A549 treated with DMSO at 1 μM for 4 hours (cell line): ENCODE measurements at places on chromosomes 13 and 19. TPM values are rescaled to one million over a fixed set of nuclear protein-coding genes. Genes with fewer than 3 reads are reported as not detected.

OR10H1 gene
- not detected in 5 replicates for total RNA-seq

WIZ gene
- total RNA-seq, result 15.5 to 24.5 TPM (median 22.0 TPM) in 5 replicates

FCHO1 gene
- 16.5 to 22.2 TPM (median 19.9 TPM) in 5 replicates for total RNA-seq

ZNF256 gene
- 1.1 to 1.4 TPM (median 1.2 TPM) in 5 replicates for total RNA-seq

TEAD2 gene
- total RNA-seq, result 14.1 to 23.1 TPM (median 18.6 TPM) in 5 replicates

FOXO1 gene
- total RNA-seq, result 2.7 to 4.4 TPM (median 3.6 TPM) in 5 replicates

LIM2 gene
- not detected in 5 replicates for total RNA-seq

ZNF418 gene
- total RNA-seq, result 1.0 to 1.7 TPM (median 1.3 TPM) in 5 replicates

ZNF554 gene
- 0.55 to 1.1 TPM (median 1.0 TPM) in 5 replicates for total RNA-seq

ZNF570 gene
- 2.6 to 4.2 TPM (median 4.0 TPM) in 5 replicates for total RNA-seq

S1PR5 gene
- 2.1 to 2.9 TPM (median 2.6 TPM) in 5 replicates for total RNA-seq

ASF1B gene
- 30.6 to 36.4 TPM (median 33.9 TPM) in 5 replicates for total RNA-seq

TTYH1 gene
- total RNA-seq, result 0.14 to 0.34 TPM (median 0.25 TPM) in 4 of 5 replicates, not detected in the other

ZNF578 gene
- total RNA-seq, result not detected in 5 replicates

OR7A5 gene
- not detected in 5 replicates for total RNA-seq

IZUMO2 gene
- total RNA-seq, result not detected in 5 replicates

MYH14 gene
- 5.5 to 7.0 TPM (median 6.6 TPM) in 5 replicates for total RNA-seq

RAP2A gene
- 4.6 to 7.4 TPM (median 7.0 TPM) in 5 replicates for total RNA-seq

PLPPR3 gene
- 1.9 to 4.8 TPM (median 3.8 TPM) in 5 replicates for total RNA-seq

LRRC25 gene
- not detected in 5 replicates for total RNA-seq

DLL3 gene
- 4.9 to 10.9 TPM (median 10.4 TPM) in 5 replicates for total RNA-seq

CGB8 gene
- 3.5 to 6.0 TPM (median 4.8 TPM) in 5 replicates for total RNA-seq

LRRC8E gene
- 6.1 to 8.9 TPM (median 7.1 TPM) in 5 replicates for total RNA-seq

ECSIT gene
- total RNA-seq, result 30.1 to 36.2 TPM (median 32.5 TPM) in 5 replicates

SAE1 gene
- 206 to 234 TPM (median 212 TPM) in 5 replicates for total RNA-seq

CRB3 gene
- 3.0 to 6.0 TPM (median 4.7 TPM) in 5 replicates for total RNA-seq

PABPC3 gene
- total RNA-seq, result 0.16 to 0.20 TPM (median 0.19 TPM) in 5 replicates

REEP6 gene
- total RNA-seq, result 3.7 to 5.9 TPM (median 4.9 TPM) in 5 replicates

KLK13 gene
- total RNA-seq, result 0.14 to 0.37 TPM in 2 of 5 replicates, not detected in the others

FGF9 gene
- not detected in 5 replicates for total RNA-seq

CYP4F2 gene
- total RNA-seq, result 0.07 to 0.20 TPM (median 0.11 TPM) in 4 of 5 replicates, not detected in the other

FAM83E gene
- 0.14 to 0.40 TPM (median 0.22 TPM) in 4 of 5 replicates, not detected in the other for total RNA-seq

KLF1 gene
- total RNA-seq, result 0.06 TPM in 1 of 5 replicates, not detected in the others

EFNA2 gene
- total RNA-seq, result 1.1 to 2.1 TPM (median 1.4 TPM) in 5 replicates

ZIC5 gene
- total RNA-seq, result 3.6 to 4.6 TPM (median 3.9 TPM) in 5 replicates

FBXO17 gene
- total RNA-seq, result 73.0 to 93.5 TPM (median 86.8 TPM) in 5 replicates

SYCN gene
- not detected in 5 replicates for total RNA-seq

PSG3 gene
- total RNA-seq, result 0.11 to 0.18 TPM (median 0.14 TPM) in 4 of 5 replicates, not detected in the other

ZNF534 gene
- not detected in 5 replicates for total RNA-seq

KLK12 gene
- total RNA-seq, result not detected in 5 replicates

CEACAM19 gene
- total RNA-seq, result 9.3 to 13.6 TPM (median 9.5 TPM) in 5 replicates

CCDC97 gene
- 33.4 to 46.6 TPM (median 39.1 TPM) in 5 replicates for total RNA-seq

KIR2DL3 gene
- not detected in 5 replicates for total RNA-seq

ZNF540 gene
- 0.07 TPM in 2 of 5 replicates, not detected in the others for total RNA-seq

KLK3 gene
- total RNA-seq, result not detected in 5 replicates

EID2B gene
- total RNA-seq, result 6.4 to 12.9 TPM (median 7.5 TPM) in 5 replicates

LILRB5 gene
- 0.02 TPM in 1 of 5 replicates, not detected in the others for total RNA-seq

GNG7 gene
- 0.02 to 0.09 TPM (median 0.07 TPM) in 4 of 5 replicates, not detected in the other for total RNA-seq

ZNF90 gene
- not detected in 5 replicates for total RNA-seq

SCN1B gene
- total RNA-seq, result 13.9 to 19.7 TPM (median 17.4 TPM) in 5 replicates

MED29 gene
- total RNA-seq, result 64.5 to 67.1 TPM (median 65.6 TPM) in 5 replicates
